OCI-LY7 (cell line): ENCODE measurements at places on chromosomes 2 and 18. TPM values are rescaled to one million over a fixed set of nuclear protein-coding genes. Genes with fewer than 3 reads are reported as not detected.

The CCDC93 gene
- total RNA-seq, result 50.0 and 53.8 TPM in 2 replicates

The CNTNAP5 gene
- total RNA-seq, result not detected in 2 replicates

The NCKAP5 gene
- total RNA-seq, result not detected in 2 replicates

The DUSP19 gene
- total RNA-seq, result 3.9 and 4.0 TPM in 2 replicates

The CDH20 gene
- total RNA-seq, result not detected in 2 replicates

The NAT8 gene
- total RNA-seq, result not detected in 2 replicates

The LINC00305 gene
- not detected in 2 replicates for total RNA-seq

The C2orf15 gene
- total RNA-seq, result 1.3 and 2.1 TPM in 2 replicates

The AQP12B gene
- total RNA-seq, result not detected in 2 replicates

The SKA1 gene
- 29.2 and 31.1 TPM in 2 replicates for total RNA-seq
